Activated CD8-positive, alpha-beta memory T cell treated with anti-CD3 and anti-CD28 coated beads for 48 hours (primary cell): ENCODE measurements at places on chromosomes 11 and 22.

DNA sequence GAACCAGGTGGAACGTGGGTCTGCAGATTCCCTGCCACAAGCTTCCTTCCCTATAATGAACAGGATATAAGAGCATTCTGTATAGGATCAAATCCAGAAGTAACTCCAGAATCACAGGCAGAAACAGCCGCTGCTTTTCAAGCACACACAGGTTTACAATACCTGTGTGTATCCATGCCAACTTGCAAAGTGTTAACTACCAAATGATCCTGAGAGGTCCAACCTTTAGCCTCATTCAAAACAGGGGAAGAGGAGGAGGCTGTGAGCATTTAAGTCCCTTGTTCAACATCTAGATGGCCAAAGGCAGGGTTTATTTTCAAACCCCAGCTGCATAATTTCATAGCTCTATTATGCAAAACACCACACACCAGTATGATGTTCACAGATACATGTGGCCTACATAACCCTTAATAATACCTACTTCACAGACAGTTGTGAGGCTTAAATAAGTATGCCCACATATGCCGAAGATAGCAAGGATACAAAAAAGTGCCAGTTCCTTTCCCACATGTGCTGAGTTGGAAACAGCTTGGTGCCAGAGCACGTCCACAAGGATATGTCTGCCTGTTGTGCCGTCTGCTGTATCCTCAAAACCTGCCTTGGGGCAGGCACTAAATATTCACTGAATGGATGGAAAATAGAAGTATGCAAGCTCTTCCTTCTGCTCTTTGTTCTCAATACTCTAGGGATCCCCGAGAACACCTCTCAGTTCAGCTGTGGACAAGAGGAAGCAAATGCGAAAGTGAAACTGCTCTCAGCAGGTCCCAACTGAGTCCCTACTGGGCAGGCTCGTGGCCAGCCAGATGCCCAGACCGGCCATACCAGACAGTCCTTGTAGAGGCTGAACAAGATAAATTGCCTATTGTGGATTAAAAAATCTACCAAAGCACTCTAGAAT is 66.8 kb downstream of the LARGE1 start:
- DNase-seq = no peak

GRCh38 chr11:1197431-1197885 is 25.4 kb upstream of the MUC5B start:
- DNase-seq = no peak

DNA sequence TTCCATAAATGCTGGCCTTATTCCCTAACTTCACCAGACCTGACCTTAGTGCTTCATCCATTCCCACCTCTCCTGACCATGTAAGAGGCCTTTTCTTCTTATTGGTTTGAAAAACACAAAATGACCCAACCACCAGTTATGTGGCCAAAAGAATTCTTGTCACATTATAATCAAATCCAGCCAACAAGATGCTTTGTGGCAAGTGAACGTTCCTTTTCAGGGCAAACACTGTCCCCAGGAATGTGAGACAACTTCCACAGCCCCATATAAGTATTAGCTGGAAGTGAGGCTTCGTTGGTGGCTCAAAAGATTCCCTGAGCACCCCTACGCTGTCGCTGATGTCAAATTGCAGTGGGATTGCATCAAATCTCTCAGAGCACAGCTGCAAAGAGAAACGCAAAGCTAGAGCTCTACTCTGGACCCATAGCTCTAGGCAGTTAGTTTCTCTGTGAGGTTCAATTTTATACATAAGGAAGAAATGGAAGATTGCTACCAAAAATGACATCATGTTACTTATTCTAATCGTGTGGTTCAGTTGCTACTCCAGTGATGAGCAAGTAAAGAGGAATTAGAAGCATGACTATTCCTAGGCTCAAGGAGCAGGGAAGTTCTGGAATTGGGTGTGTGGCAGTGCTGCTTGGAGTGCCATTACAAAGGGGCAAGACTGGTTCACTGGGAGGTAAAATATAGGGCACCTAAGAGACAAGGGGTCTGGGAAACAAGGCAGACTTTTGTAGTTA is 26.1 kb downstream of the GLYATL1 start:
- DNase-seq = no peak

GRCh38 chr11:5679811-5680210 is 5.1 kb downstream of the TRIM5 start:
- DNase-seq = no peak

GRCh38 chr22:46007848-46008261 is 30.9 kb upstream of the WNT7B start:
- DNase-seq = no peak

DNA sequence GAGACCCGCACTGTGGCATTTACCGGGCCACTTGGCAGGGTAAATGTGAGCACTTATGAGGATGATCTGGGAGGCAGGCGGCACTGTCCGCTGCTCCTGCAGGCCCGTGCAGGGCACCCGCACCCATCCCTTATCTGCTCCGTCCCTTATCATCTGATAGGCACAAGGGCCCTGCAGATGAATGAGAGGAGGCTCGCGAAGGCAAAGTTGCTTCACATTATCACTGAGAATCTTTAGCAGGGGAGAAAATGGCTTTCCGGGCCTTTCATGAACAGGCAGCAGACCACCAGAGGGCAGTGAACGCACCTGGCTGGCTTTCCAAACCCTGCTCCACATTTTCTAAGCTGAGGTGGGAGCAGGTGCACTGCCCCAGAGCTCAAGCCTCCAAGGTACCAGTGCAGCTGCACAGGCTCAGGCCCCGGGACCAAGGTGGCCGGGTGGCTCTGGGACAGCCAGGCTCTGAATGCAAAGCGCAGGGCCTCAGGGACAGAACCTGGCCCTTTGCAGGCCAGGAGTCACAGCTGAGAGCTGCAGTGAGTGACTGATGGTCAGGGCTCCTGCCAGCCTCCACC is 165.6 kb downstream of the SHANK2 start:
- no peak for DNase-seq

- DNase-seq = no peak
These were observed 3.5 kb upstream of the BACE1-AS start for GRCh38 chr11:117287668-117288067.

GRCh38 chr11:83682611-83682973 is 396.4 kb upstream of the CCDC90B start:
- DNase-seq = no peak

DNA sequence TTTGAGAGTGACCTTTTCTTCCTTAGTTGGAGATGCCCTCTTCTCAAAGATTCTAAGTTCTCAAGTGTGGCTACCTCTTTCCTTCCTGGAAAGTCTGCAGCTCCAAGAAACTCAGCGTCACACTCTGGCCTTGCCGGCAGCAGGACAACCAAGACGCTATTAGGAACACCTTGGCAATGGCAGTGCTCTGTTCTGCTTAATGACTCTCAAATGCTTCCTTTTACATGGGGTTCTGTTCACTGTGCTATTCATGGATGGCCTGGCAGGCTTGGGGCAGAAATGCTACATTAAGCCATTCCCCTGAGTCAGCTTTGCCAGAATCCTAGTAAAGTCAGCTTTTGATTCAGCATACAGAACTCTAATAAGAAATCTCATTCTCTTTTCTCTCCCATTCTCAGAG is 25.9 kb downstream of the LARGE2 start:
- no peak for DNase-seq

GRCh38 chr22:43213051-43213450 is 26.1 kb upstream of the TTLL12 start:
- DNase-seq = no peak

DNA sequence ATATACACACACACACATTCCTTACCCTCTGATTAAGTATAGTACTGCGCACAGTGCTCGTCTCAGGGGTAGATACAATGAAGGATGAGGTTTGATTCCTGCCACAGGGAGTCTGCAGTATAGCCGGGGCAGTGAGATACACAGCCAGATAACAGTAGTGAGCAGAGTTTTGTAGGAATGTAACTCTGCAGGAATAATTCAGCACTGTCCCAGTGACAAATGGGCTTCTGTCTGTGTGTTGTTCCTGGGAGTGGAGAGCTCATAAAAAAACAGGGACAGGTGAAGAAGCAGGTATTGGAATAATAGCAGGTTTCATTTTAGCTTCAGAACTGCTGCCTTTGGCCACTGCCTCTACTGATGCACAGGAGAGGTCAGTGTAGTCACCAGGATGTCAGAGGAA is 85.3 kb upstream of the OR9Q1 start:
- no peak for DNase-seq

- DNase-seq = no peak
These were observed 4.2 kb upstream of the ZDHHC8 start for GRCh38 chr22:20127318-20127868.

GRCh38 chr11:24754406-24754805 is 257.6 kb downstream of the LUZP2 start:
- DNase-seq = no peak

DNA sequence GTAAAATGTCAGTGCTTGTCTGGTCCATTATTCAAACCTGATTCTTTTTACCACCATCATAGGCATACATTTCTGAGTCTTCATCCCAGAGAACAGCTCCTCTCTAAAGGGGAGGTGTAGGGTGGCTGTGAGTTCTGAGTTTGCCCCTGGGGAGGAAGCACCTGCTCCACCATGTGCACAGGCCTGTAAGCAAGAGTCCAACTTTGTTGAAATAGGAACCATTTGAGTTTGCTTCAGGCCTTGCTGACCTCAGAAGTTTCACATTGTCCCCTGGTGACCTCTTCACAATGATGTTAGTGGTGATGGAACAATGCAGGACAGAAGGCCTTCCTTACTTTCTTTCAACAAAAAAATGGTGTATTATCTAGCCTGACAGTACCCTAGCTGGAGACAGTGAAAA is 54.6 kb upstream of the TOP3B start:
- DNase-seq = no peak

DNA sequence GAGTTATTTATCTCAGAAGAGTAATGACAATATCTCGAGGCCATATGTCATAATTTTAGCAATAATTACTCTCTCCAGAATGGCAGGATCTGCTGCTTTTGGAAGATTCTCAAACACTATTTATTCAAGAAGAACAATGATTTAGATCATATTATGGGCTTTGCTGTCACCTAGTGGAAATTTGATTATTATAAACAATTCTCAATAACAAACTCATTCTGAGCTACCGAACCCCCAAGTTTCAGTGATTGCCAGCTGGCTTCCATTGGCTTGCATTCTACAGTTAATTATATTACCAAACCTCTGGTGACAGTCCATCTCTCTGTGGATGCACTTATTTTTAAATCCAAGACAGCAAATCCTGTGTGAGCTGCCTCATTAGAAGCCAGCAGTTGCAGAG is 27.9 kb upstream of the SLC36A4 start:
- DNase-seq = no peak

- no peak for DNase-seq
These were observed 76.3 kb downstream of the MICAL2 start for GRCh38 chr11:12186701-12187100.

- DNase-seq = no peak
These were observed 712 bp downstream of the UPK3A start for GRCh38 chr22:45285263-45286058.

DNA sequence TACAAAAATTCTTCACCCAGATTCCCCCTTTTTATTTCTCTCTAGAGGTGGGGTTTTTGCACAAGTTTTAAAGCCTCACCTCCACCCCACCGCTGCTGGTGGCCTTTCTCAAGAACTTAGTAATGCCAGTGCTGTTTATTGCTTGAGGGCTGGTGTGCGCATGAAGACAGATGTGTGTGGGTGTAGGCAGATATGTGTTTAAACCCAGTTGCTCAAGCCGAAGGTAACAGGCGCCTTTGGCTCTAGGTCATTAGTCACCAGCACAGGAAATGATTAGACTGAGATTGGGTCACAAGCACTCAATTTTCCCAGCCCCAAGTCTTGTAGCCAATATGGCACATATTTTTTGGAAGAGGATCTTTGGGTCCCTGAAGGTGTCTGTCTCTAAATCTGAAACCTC is 2.7 kb upstream of the CLMP start:
- no peak for DNase-seq
